Large intestine (tissue), 12 donors: ENCODE measurements at places on chromosomes 7 and 10.

GRCh38 chr10:114916653-114917052 is 21.3 kb upstream of the TRUB1 start:
- DNase-seq, result no peak

DNA sequence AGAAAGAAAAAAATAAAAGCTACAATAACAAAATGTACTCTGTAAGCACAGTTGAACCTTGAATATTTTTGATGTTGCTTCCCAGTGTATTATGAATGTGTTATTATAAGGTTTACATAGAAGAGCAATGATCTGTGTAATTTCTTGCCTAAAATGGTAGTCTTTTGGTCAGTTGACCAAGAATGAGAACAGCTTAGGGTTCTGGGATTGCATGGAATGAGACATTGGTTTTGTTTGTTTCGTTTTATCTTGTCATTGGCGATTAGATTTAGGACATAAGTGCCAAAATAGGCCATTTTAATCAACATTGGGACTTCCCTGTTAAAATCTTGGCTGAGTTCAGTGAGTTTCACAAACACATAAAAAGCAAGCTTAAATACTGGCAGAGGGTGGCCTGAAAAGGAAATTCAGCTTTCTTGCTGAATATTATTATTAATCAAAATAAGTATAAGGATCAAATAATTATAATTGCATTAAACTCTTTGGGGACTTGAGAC is 49.1 kb upstream of the GLCCI1 start:
- DNase-seq, result no peak

DNA sequence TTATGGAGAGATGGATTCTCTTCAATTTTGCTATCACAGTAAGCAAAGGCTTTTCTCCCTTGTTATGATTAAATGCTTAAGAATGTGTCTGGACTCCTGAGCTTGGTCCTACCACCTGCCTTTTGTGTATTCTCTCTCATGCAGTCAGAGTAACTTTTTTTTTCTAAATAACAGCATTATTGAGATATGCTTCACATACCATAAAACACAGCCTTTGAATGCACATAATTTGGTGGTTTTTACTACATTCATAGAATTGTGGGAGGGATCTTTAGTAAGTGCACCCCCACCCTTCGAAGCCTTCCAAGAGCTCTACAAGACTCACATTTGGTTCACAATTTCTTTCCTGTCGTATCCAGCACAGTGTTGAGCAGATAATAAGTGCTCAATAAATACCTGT is 175.5 kb downstream of the ADAM12 start:
- DNase-seq, result no peak

DNA sequence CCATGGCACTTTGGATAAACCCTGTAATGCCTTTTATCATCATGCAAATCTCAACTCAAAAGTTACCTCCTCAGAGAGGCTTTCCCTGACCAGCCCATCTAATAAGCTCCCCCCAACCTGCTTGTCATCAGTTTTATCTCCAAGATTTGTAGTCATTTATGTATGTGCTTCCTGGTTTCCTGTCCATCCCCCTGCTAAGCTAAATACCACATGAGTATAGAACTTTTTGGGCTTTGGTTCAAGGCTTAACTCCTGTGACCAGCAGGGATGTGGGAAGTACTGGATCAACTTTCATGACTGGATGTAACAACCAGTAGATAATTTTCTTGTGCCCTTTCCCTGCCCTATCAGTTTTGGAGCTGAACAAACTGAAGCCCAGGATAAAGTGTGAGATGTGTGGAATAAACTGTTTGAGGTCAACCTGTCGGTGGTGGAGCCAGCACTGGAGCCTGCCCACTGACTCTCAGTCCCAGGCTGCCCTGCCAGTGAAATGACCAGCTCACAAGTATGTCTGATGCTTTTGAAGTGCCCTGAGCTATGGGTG is 148.6 kb downstream of the CYP26A1 start:
- no peak for DNase-seq

DNA sequence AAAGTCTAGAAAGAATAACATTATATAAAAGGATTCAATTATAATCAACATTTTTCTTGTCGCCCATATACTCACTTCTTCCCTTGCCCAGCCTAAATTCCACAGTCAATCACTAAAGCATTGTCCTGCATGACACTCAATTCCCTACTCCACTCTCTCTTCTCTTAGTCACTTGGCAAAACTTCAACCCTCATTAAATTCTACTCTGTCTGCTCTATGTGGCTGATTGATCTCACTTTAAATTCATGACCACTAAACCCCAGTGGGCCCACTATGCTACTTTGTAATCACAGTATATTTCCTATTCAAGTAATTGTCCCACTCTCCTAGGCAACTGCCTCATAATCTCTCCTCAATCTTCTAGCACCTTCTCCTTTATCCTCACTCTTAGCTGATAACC is 54.1 kb downstream of the MTERF1 start:
- no peak for DNase-seq

GRCh38 chr10:132632091-132632561 is 94.5 kb downstream of the INPP5A start:
- DNase-seq, result no peak

DNA sequence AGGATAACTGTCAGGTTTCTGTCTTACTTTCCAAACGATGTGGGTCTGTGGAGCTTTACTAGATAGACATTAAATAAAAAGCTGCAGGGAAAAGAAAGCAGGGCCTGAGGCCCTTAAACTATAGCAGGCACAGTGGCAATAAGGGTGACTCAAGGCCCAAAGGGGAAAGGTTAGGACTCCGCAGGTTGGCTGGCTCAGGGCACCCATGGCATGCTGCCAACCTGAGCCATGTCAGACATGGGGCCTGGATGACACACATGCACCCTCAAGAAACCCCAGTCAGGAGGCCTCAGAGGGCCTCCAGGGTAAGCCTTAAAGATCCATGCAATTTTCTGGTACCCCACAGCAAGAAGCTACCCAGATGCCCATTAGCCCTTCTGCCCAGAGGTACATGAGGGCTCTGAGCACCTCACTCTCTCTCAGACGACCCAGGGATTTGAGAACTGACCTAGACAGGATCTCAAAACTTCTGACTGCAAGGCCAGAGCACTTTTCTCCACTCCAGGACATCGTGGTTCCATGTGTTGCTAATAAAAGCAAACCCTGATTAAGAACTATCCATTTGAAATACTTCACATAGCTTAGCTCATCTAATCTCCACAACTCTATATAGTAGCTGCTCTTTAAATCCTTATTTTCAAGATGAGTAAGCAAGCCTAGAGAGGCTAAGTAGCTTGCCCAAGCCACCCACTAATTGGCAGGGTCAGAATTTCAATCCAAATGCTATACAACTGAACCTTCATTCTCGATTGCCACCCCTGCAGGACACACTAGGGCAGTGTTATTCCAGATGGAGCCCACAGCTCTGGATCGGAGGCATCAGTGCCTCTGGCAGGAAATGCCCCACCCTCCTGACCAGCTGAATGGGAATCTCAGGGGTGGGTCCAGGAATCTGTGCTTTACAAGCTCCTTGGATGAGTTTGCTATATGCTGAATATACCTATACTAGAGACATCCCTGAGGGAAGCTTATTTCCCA is 132.5 kb upstream of the EFCAB10 start:
- no peak for DNase-seq

DNA sequence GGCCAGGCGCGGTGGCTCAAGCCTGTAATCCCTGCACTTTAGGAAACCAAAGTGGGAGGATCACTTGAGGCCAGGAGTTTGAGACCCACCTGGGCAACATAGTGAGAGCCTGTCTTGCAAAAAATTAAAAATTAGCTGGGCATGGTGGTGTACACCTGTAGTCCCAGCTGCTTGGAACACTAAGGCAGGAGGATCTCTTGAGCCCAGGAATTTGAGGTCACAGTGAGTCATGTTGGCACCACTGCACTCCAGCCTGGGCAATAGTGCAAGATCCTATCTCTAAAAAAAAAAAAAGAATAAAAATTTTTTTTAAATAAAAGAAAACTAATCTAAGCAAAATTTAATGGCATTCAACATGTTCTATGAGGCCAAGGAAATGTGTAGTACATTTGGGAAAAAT is 44.9 kb upstream of the UBN2 start:
- no peak for DNase-seq

GRCh38 chr7:24851786-24852185 is 94.5 kb upstream of the GSDME start:
- no peak for DNase-seq

GRCh38 chr7:92881091-92881485 is 44.7 kb upstream of the CDK6 start:
- DNase-seq, result no peak

GRCh38 chr7:43244232-43244631 is 131.8 kb downstream of the HECW1 start:
- no peak for DNase-seq

DNA sequence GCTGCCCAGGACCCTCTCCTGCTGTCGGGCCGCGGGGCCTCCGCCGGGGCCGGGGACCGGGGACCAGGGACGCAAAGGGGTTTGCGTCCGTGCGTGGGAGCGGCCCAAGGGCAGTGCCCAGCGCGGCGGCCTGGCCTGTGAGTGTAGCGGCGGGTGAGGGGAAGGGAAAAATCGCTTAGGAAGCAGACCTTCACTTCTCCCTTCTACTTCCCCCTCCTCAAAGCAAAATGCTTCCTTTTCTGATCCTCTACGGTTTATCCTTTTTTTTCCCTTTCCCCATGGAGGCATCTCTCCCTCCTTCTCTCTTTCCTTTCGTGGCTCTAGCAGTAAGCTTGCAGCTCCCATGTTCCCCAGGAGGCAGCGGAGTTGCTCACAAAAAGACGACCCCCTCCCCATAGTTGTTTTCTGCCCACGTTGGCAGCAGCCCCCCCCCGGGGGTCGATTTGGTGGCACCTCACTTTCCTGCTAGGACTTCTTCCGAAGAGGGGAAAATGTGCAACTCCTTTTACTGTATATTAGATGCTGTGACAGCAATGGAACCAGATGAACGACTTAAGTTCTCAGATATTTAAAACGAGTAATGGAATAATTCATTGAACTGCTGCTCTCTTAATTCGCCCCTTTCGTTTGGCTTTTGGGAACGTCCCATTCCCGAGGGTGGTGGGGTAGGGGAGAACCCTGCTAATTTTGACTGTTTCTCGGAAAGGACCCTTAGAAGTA is 724 bp downstream of the CAPZA2 start:
- DNase-seq, result peak; percentile 15

- DNase-seq, result no peak
Measured at GRCh38 chr10:116774728-116775151, 32.4 kb upstream of the HSPA12A start.

GRCh38 chr7:148049068-148049467 is 541.5 kb upstream of the C7orf33 start:
- no peak for DNase-seq

DNA sequence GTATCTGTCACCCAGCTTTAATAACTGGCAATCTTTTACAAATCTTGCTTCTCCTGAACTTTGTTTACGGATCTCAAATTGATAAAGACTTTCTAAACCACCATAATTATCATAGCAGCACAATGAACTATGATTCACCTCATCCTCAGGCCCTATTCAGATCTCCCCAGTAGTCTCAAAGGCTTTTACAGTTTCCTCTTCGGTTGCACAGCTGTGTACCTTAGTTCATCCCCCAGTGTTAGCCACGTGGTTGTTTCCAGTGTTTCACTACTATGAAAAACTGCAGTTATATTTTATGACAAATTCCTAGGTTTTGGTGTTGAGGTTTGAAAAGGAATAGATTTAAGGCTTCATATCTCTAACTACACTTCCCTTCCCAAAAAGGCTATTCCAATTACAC is 24.9 kb downstream of the PAXIP1 start:
- no peak for DNase-seq

GRCh38 chr10:101067356-101068083 is 5.7 kb downstream of the KAZALD1 start:
- DNase-seq, result peak; percentile 81

GRCh38 chr10:93368210-93368609 is 113.9 kb downstream of the MYOF start:
- DNase-seq, result no peak

GRCh38 chr7:105853931-105854419 is 22.4 kb downstream of the ATXN7L1 start:
- no peak for DNase-seq

DNA sequence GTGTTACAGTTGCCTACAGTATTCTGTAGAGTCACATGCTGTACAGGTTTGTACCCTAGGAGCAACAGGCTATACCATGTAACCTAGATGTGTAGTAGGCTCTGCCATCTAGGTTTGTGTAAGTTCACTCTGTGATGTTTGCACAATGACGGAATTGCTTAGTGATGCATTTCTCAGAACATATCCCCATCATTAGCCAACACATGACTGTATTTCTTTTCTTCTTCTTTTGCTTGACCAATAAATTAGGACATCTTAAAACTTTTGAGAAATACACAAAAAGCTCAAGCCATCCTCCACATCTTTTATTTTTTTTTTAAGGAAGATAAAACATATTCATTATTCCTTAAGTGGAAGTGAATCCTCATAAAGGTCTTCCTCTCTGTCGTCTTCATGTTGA is 5.4 kb upstream of the PFKFB3 start:
- DNase-seq, result no peak

GRCh38 chr7:104972500-104972899 is 41.5 kb upstream of the KMT2E start:
- DNase-seq, result no peak

DNA sequence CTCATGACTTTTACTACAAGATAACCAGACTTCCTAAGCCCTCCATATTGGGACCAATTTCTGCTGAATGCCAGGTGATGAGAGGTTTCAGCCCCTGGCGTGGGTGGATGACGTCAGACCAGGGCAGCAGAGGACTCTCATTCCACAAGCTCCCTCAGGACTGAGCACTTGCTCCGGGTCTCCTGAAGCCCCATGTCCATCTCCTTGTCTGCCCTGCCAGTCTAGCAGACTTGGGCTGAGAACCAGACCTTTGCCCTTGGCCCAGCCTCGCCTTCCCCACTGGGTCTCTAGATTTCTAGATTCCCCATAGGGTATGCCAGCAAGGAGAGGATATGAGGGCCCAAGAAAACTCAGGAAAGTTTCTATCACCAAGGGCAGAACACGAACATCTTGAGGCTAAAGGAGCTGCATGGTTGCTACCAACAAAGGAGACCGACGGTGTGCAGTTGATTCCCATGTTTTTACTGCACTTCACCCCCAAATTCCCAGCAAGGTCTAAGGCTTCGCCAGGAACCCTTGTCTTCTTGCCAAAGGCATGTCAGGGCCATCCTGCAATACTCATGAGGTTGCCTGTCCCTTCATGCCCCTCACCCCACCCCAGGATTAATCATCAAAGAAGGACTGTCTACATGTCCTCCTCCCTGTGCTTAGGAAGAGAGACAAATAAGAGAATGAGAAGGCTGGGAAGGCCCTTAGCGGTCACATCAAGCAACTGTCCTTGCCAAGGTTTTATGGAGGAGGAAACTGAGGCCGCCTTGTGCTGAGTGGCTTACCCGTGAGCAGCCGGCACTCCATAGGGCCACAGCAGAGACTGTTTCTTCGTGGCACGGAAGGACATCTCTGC is 96.5 kb upstream of the MACROH2A2 start:
- DNase-seq, result no peak

- DNase-seq, result no peak
Measured at GRCh38 chr10:46558392-46559185, 2.1 kb upstream of the GPRIN2 start.

GRCh38 chr10:63262430-63263073 is 129.4 kb downstream of the NRBF2 start:
- no peak for DNase-seq

- DNase-seq, result peak; percentile 17
Measured at GRCh38 chr10:13346283-13347042, 1.6 kb downstream of the SEPHS1 start.
